ENCODE measurements at places on chromosomes 7 and 10. TPM values are rescaled to one million over a fixed set of nuclear protein-coding genes. Genes with fewer than 3 reads are reported as not detected.

Gene ACHE
- total RNA-seq: 0.94 TPM

Gene OR2A42
- 0.27 TPM for total RNA-seq

Gene TMEM140
- 29.4 TPM for total RNA-seq

Gene PPP1R17
- total RNA-seq: not detected

Gene FANK1
- 2.1 TPM for total RNA-seq

Gene MRC1
- 35.8 TPM for total RNA-seq

Gene SUN3
- not detected for total RNA-seq

Gene AGR3
- total RNA-seq: not detected

Gene JAKMIP3
- total RNA-seq: 1.1 TPM

Gene HSPA14
- 10.2 TPM for total RNA-seq

Gene CNTNAP2
- 0.49 TPM for total RNA-seq

Gene CHRM2
- not detected for total RNA-seq

Gene SLC26A4
- total RNA-seq: 3.2 TPM

Gene STAMBPL1
- 13.6 TPM for total RNA-seq

Gene UPK3B
- 3.7 TPM for total RNA-seq

Gene MRLN
- total RNA-seq: not detected

Gene MRPS17
- total RNA-seq: 8.1 TPM

Gene AFAP1L2
- 144 TPM for total RNA-seq

Gene CPXM2
- total RNA-seq: 81.6 TPM

Gene TRIM50
- 0.71 TPM for total RNA-seq

Gene IL6
- total RNA-seq: 28.1 TPM

Gene SPACDR
- 3.6 TPM for total RNA-seq

Gene MKX
- 0.94 TPM for total RNA-seq

Gene OR2A1
- total RNA-seq: 0.22 TPM

Gene TMEM168
- 37.0 TPM for total RNA-seq

Gene AS3MT
- total RNA-seq: 0.49 TPM

Gene LRRC17
- 4.2 TPM for total RNA-seq

Gene ELOVL3
- not detected for total RNA-seq

Gene RGR
- total RNA-seq: 2.4 TPM

Gene PCLO
- total RNA-seq: 0.98 TPM

Gene CNNM1
- total RNA-seq: not detected

Gene SGMS1
- 54.7 TPM for total RNA-seq

Gene CTNNA3
- total RNA-seq: 89.6 TPM

Gene CPED1
- total RNA-seq: 41.9 TPM

Gene TRIL
- total RNA-seq: 9.7 TPM

Gene TMEM26
- total RNA-seq: 0.53 TPM

Gene AASS
- 54.3 TPM for total RNA-seq

Data from sciatic nerve (tissue), 2 donors.